ENCODE measurements at places on chromosomes 12 and 14.

- peak; percentile 45 for DNase-seq
Measured at GRCh38 chr12:50246873-50247612, 36.3 kb downstream of the LIMA1 start.

- DNase-seq: no peak
Measured at GRCh38 chr12:70796989-70797388, 123.5 kb downstream of the PTPRR start.

DNA sequence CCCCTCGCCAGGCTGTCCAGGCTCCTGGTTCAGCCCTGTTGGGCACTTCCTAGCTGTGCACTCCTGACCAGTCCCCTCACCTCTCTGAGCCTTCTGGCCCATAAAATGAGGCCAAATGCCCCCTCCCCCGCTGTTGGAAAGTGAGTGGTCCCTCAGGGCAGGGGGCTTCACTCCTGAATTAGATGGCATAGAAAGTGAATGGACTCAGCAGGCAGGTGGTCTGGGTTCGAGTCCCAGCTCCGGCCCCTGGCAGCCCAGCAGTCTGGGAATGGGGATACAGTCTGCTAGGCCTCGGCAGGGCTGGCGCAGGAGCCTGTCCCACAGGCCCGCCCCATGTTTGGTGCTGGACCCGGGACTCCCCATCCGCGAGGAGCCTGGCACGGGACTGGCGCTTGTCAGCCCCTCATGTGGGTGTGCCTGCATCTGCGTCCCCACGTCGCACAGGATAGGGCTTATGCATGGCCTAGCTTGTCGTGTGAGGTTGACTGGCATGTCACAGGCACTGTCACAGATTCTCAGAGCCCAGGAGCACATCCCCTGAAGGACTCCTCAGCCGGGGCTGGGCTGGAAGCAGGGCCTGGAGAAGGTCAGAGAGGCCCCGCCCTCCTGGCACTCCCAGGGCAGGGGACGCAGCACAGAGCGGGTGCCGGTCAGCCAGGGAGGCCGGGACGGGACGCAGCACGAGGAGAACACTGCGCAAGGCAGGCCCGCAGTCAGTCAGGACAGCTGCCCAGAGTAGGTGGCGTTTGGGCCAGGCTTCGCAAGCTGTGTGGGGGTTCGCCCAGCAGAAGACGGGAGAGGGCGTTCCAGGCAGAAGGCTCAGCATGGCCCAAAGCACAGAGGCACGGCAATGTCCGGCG, 40.5 kb downstream of the DIO3 start:
- DNase-seq: no peak

- DNase-seq: peak; percentile 71
Measured at GRCh38 chr12:54294152-54294952, 6.5 kb downstream of the NFE2 start.

GRCh38 chr12:118166946-118167345, 31.0 kb downstream of the PEBP1 start:
- DNase-seq: peak; percentile 86

DNA sequence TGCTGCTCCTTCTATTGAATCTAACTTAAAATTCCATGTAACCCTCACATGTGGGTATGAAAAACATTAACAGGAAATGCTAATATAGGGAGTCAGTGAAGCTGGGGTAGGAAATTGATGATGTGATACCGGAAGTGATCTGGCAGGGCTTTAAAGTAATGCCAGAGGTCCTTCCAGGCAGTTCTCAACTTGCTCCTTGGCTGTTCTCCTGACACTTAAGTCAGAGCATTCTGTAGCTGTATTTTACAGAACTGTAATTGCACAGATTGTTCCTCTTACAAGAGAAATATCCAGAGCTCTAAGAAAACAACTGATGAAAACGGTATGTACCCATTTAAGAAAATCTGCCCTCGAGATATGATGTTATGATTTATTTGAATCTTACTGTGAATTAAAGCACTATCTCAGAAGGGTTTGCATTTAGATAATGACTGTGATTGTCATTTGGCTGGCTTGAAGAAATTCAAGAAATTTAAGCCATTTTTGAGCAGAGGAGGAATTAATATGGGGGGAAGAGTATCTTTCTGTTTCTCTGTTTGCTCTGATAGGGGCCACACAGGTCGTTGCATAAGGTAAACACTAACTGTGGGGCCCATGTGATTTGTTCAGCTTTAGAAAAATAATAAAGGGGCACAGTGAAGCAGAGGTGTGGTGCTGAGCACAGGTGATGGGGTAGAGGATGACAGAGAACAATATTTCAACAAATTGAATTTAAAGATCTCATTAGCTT, 88.4 kb downstream of the BBS10 start:
- DNase-seq: no peak

- peak; percentile 88 for DNase-seq
Measured at GRCh38 chr12:122834921-122835749, at the start of gene HIP1R. TSS of gene HIP1R (plus strand) at chr12:122835457. CDS start at chr12:122835551, 94 bp downstream.

GRCh38 chr12:32595251-32595650, 83.8 kb upstream of the DNM1L start:
- DNase-seq: no peak

DNA sequence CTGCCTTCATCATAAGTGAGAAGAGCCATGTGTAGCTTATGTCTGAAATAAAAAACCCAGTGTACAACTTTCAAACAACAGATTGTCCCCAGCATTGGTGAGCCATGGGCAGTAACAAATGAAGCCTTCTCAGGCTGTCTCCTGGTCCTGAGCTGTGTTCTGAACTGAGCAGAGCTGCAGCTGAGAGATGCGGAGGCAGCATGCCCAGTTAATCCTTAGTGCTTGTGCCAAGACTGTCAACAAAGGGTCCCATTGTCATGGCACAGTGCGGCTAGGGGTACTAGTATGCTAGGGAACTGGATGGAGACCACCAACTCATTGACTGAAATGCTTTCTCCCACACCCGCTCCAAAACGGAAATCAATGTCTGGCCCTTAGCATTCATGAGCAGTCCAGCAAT, 154.3 kb downstream of the RMST start:
- DNase-seq: no peak

GRCh38 chr12:30847259-30847658, 79.3 kb upstream of the TSPAN11 start:
- no peak for DNase-seq

GRCh38 chr12:64633940-64634337, 23.6 kb downstream of the RASSF3 start:
- no peak for DNase-seq

- DNase-seq: no peak
Measured at GRCh38 chr14:97977651-97978261, 1180.6 kb downstream of the VRK1 start.

- no peak for DNase-seq
Measured at GRCh38 chr12:34119366-34119765, 97.1 kb downstream of the ALG10 start.

- DNase-seq: no peak
Measured at GRCh38 chr12:57099766-57100165, 10.9 kb downstream of the NAB2 start.

GRCh38 chr12:77644915-77645605, 185.6 kb upstream of the NAV3 start:
- no peak for DNase-seq

DNA sequence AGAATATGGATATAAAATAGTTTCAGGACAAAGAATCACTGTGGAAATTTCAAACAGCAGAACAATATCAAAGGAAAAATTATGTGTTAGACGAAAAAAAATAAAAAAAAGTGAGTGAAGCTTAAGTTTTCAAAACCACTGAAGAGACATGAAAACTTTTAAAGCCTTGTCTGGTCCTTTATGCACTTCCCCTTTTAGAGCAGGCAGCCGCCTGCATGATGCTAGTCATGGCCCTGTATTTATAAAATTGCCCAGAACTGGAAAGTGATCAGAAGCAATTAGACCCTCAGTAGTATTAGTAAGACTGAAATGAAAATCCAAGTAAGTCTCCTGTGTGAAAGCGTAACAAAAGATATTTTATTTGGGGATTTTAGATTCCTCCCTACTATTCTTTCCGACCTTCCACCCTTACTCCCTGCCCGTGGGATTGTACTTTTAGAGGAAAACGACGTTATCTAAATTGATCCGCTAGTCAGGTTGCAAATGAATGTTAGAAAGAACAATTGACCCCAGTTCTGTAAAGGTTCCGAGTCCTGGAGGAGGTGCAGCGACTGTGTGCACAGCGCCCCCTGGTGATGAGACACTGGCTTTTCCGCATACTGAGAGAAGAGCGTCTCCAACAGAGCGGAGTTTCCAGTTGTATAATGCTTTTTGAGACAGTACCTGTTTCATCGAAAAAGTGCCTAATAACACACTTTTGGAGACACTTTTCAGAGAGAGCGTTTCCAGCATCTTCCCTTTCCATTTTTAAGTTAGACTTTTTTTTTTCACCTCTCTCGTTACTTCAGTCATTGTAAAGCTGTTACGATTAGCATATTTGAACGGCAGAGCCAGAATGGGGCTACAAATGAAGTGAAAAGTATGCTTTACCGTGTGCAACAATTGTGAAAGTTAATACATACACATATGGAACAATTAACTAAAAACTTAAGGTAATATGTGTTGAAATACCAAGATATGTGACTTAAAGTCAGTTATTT, 12.4 kb downstream of the MGST1 start:
- DNase-seq: no peak

- no peak for DNase-seq
Measured at GRCh38 chr12:49921299-49921698, 17.6 kb upstream of the FAIM2 start.

DNA sequence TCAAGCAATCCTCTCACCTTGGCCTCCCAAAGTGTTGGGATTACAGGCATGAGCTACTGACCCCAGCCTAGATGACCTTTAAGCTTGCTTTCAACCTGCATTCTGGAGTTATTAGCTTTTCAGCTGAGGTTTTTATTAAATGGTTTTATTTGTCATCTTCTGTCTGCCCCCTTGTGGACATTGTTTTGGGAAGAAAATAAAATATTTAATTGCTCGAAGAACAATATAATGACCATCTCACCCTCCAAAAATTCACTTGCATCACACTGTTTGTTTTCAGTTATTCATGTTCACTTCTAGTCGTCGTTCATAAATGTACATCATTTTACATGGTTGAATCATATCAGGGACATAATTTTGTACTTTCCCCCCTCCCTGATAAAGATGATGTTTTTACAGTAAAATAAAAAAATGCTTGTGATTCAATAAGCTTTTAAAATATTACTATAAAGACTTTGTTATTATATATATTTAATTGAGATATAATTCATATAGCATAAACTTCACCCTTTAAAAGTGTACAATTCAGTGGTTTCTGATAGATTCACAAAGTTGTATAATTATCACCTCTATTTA, 10.1 kb upstream of the SPATS2 start:
- peak; percentile 34 for DNase-seq

DNA sequence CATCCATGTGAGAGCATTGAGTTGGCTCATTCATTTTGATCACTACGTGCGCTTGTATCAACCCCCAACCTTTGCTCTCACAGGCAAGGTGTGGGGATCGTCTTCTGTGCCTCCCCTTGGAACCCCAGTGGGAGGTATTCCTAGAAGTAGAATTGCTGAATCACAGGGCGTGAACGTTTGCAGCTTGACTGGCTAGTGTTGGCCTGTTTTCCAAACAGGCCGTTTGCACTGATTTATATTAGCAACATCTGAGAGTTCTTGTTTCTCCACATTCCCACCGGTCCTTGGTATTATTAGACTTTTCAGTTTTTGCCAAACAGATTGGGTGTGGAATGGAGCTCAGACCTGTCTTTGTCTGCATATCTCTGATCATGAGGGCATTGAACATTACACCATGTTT, 288.6 kb upstream of the PWP1 start:
- DNase-seq: no peak

GRCh38 chr14:45705940-45706534, 453.0 kb upstream of the MIS18BP1 start:
- DNase-seq: no peak

DNA sequence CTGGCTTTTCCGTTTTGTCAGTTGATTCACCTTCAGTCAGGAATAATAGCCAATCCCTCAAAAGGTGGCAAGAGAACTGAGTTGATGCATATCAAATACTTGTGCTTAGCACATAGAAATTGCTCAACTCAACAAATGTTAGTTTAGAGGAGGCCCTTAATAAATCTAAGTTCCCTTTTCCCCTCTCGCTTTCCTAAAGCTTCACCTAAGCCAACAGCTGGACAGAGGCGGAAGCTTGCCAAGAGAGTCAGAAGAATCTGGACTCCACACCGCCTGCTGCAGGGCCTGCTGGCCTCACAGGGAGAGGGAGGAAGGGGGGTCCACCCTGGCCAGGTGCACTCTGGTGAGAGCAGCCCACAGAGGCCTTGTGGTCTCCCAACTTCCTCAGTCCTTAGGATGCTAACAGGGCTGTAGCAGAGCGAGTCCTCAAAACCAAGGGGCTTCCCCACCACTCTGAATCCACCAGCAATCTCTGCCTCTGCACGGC, 213.1 kb downstream of the CHST11 start:
- peak; percentile 34 for DNase-seq

DNA sequence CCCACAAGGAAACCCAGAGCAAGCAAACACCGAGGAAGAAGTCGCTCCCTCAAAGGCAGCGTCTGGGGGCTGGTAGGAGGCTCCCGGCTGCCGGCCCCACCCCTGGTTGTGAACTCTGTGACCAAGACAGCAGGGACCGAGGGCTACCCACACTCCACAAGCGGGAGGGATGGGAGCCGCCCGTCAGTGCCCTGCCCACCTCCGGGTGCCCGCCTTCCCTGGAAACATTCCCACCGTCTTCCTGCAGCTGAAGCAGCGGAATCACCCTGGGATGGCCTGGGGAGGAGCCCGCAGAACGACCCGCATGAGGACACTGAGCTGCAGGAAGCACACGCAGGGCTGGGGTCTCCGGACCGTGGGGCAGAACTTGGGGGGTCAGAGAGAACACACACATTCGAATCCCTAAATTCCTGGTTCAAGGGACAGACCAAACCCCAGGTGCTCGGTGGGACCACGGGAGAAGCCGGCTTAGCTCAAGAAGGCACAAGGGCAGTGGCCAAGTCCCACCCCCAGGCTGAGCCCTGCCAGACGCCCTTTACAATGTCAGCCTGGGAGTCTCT, 33.5 kb upstream of the C14orf180 start:
- no peak for DNase-seq

- no peak for DNase-seq
Measured at GRCh38 chr12:76942267-76942666, 63.4 kb upstream of the CSRP2 start.

DNA sequence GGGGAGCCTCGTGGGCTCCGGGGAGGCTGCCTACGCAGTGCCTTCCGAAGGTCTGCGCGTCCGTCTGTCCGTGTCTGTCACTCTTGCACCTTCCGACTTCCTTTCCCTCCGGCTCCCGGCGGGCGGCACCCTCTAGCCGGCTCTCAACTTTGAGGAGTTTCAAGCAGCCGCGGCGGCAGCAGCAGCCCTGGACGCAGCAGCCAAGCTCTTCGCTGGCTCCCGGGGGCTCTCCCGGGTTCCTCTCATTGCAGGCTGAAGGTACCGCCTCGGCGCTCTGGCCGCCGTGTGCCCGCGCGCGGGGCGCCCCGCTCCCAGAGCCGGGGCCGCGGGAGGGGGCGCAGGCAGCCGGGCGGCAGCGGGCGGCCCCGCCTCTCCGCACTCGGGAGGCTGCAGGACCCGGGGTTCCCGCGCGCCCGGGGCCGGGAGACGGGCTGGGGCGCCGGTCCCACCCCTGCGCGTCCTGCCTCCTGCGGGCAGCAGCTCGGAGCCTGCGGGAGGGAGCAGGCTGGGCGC, at the start of the genes AMIGO2 and PCED1B:
TSS of gene AMIGO2 (minus strand) at position 492 of the 513 bp plus-strand sequence. CDS start 957 bp downstream, outside the sequence.
TSS of gene PCED1B (plus strand) at position 154 of the 513 bp plus-strand sequence. CDS start 155,443 bp downstream, outside the sequence.
- DNase-seq: peak; percentile 53
